Left cardiac atrium (tissue), 4 donors: ENCODE measurements at places on chromosomes 2 and 18. TPM values are rescaled to one million over a fixed set of nuclear protein-coding genes. Genes with fewer than 3 reads are reported as not detected.

GRCh38 chr2:53381271-53381670 lies 386.3 kb upstream of the CHAC2 start:
- DNase-seq, result peak; percentile 17

TUBB8B gene
- not detected for total RNA-seq

GAREM1 gene
- total RNA-seq, result 12.7 TPM

ABCG5 gene
- total RNA-seq, result not detected

DNA sequence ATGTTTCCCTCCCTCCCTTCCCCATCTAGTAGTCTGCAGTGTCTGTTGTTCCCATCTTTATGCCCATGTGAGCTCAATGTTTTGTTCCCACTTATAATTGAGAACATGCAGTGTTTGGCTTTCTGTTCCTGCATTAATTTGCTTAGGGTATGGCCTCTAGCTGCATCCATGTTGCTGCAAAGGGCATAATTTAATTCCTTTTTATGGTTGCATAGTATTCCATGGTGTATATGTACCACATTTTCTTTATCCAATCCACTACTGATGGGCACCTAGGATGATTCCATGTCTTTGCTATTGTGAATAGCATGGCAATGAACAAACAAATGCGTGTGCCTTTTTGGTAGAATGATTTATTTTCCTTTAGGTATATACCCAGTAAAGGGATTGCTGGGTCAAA lies 60.6 kb upstream of the CYP26B1 start:
- DNase-seq, result no peak

DNA sequence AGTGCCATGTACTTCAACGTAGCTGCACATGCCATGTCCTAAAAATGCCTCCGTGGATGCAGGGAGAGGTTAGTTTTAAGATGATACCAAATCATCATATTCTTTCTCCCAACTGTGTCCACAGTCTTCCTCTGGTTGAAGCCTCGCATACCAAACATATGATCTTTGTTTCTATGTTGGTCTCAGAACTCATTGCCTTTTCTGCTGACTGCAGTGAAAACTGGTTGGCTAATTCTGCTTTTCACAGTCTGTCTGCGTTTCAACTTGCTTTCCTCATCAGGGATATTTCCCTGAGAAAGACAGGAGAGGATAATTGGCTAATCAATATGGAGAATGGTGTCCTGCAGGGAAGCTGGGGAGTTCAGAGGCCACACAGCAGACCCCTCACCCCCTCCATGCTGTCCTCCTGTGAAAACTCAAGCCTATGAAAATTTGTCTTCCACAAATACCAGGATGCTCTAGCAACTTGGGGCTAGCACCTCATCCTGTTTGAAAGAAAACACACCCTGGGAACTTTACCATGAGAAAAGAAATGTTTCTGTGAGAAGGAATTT lies 192.2 kb upstream of the PXDN start:
- DNase-seq, result no peak

DNA sequence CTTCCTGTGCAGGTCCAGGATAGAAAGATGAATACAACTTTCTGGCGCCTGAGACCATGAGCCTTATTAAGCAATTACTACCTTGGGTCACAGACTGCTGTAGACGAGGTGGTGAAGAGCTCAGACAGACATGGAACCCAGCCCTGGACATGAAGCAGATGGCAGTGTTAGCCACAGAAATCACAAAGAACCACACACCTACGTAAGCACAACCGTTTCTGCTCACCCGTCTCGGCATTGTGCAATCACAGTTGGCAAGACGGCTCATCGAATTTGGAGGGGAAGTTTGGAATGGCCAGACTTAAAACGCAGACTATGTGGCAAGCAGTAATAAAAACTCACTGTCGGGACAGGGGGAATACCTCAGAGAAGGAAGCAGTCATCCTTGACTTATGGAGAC lies 24.3 kb upstream of the ASPRV1 start:
- DNase-seq, result peak; percentile 42

DNA sequence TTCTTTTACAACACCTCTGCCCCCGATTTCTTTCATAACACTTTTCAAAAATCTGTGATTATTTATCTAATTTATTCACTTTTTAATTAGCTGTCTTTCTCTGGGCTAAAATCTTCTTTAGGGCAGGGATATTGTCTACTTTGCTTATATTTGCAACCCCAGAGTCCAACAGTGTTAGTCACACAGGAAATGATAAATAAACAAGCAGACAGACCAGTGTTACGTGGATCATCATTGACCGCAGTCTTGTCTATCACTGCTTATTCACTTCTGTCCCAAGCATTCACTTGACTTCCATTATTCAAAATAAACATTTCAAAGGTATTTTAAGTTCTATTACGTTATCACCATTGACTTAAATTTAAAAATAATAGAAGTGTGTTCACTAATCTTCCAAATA lies 237.6 kb upstream of the UBE2E3 start:
- DNase-seq, result no peak

GRCh38 chr2:204074456-204074855 lies 137.9 kb downstream of the ICOS start:
- DNase-seq, result no peak

GRCh38 chr18:23225503-23225902 lies 90.2 kb downstream of the CABLES1 start:
- no peak for DNase-seq

ANO7 gene
- 1.2 TPM for total RNA-seq

GRCh38 chr2:234075947-234076346 lies 25.4 kb downstream of the SPP2 start:
- no peak for DNase-seq

DNA sequence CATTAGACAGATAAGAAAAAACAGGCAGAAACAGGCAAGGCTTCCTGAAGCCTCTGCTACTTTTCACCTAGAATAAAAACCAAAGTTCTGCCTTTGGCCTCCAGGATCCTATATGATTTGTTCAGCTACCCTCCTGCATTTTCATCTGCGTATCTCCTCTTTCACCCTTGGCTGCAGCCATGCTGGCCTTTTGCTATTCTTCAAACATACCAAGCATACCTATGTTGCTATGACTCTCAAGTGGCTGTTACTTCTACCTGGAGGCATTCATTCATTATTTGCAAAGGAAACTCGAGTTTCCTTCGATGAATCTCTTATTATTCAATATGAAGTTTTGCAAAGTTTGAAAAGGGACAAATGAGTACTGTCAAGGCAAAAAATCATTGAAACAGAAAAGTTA lies 106.4 kb upstream of the HNMT start:
- no peak for DNase-seq

- DNase-seq, result no peak
Measured at GRCh38 chr2:190547886-190548285, 13.4 kb upstream of the NEMP2 start.

GNAL gene
- 3.0 TPM for total RNA-seq

DNA sequence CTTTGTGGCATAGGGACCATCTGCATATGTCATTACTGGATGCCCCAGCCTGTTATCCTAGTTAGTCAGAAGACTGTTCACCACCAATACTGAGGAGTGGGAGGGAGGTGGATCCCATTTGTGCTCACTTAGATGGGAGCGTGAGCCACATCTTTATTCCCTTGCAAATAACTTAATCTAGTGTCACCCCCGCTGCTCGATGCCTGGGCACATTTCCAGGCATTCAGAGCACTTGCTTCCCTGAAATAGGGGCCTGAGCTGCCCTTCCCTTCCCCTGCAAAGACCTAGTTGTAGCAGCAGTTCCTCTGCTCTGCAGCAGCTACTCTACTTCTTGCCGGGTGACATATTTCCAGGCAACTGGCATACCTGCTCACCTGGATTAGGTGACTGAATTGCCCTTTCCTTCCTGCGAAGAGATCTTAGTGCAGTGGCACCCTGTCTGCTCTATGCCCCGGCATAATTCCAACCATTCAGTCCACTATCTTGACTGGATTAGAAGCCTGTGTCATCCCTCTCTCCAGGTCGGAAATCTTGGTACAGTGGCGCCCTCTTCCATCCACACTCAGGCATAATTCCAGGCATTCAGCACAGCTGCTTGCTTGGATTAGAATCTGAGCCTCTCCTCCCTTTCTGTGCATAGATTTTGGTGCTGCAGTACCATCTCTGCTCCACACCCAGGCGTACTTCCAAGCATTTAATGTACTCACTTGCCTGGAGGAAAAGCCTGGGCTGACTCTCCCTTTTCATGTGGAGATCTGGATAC lies 1389.1 kb upstream of the TMEFF2 start:
- no peak for DNase-seq

DNA sequence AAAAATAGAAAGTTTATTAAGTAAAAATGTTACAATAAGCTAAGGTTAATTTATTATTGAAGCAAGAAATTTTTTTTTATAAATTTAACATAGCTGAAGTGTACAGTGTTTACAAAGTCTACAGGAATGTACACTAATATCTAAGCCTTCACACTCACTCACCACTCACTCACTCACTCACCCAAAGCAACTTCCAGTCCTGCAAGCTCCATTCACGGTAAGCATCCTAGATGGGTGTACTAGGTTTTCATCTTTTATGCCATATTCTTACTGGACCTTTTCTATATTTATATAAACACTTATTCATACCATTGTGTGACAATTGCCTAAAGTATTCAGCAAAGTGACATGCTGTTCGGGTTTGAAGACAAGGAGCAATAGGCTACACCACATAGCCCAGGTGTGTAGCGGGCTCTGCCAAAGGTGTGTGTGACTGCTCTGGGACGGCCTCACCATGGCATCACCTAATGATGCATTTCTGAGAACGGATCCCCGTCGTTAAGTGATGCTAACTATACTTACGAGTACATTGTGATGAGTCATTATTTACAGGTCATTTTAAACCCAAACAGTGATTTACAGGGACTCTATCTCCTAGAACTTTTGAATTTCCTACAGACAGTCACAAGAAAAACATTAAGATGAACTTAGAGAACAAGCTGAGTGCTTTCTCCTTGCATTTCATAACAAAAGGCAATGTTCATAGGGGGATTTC lies 76.3 kb upstream of the ID2 start:
- DNase-seq, result no peak

ST6GAL2 gene
- total RNA-seq, result 1.7 TPM

DNA sequence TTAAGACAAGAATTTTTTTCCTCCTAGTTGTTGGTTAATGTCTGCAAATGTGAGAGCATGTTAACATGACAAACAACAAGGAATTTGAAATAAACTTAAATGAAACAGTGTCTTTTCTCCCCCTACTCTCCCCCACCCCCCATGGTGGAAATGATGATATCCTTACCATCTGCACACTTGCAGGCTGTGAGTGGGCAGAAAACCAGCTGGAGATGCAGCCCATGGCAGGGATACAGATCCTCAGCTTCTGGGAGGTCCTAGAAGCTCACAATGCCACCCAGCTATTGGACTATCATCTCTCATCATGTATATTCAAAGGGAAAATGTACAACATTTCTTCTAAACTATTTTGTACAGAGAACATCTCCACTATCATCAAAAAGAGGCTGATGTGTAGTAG lies 196.8 kb downstream of the SLC8A1 start:
- no peak for DNase-seq

- DNase-seq, result no peak
Measured at GRCh38 chr2:182587831-182588230, 128.2 kb upstream of the DNAJC10 start.

- no peak for DNase-seq
Measured at GRCh38 chr2:28640908-28641300, 110.7 kb upstream of the PPP1CB start.

- peak; percentile 53 for DNase-seq
Measured at GRCh38 chr18:21735452-21736015, 5.1 kb upstream of the MIB1 start.

OSR1 gene
- total RNA-seq, result 59.7 TPM

POTEE gene
- not detected for total RNA-seq

DNA sequence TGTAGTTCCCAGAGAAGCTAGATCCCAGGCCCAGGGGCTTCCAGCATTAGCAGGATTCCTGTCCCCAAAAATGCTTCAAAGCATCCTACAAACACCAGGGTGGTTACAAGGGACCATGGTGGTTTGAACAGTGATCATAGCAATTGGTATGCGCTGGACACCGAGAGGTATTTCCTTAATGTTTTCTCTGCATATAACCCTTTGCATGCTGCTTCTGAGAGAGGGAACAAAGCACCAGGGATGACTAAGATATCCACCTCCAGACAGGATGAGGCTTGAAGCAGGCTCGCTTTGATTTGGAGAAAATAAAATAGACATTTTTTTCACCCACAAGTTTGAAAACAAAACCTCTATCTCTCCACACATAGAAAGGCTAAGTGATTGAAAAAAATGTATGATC lies 50.5 kb upstream of the TSPYL6 start:
- no peak for DNase-seq

LHCGR gene
- 0.44 TPM for total RNA-seq

DNA sequence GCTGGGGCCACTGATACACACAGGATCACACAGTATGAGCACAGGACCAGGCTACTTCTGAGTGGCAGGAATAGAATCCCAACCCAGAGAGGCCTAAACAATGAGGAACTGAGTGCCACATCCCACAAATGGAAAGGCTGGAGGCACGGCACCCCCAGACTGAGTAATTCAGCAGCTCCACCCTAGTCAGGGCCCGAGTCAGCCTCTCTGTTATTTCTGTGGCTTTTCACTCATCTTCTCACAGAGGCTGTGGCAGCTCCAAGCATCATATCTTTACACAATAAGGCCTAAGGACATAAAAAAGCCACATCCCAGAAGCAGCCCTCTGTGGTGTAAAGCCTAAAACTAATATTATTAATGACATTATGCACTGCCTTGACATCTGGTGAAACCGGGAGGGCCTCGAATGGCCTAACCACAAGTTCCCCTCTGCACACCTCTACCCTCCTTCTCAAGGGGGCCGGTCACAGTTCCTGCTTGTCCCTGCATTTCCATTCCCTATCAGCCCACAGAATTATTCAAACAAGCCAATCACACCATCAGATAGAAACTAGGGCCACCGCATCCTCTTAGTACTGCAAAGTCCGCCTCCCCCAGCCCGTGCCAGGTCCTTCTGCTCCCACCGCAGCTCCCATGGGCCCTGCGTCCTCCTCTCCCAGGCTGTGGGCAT lies 12.5 kb upstream of the MAL start:
- DNase-seq, result no peak

DNA sequence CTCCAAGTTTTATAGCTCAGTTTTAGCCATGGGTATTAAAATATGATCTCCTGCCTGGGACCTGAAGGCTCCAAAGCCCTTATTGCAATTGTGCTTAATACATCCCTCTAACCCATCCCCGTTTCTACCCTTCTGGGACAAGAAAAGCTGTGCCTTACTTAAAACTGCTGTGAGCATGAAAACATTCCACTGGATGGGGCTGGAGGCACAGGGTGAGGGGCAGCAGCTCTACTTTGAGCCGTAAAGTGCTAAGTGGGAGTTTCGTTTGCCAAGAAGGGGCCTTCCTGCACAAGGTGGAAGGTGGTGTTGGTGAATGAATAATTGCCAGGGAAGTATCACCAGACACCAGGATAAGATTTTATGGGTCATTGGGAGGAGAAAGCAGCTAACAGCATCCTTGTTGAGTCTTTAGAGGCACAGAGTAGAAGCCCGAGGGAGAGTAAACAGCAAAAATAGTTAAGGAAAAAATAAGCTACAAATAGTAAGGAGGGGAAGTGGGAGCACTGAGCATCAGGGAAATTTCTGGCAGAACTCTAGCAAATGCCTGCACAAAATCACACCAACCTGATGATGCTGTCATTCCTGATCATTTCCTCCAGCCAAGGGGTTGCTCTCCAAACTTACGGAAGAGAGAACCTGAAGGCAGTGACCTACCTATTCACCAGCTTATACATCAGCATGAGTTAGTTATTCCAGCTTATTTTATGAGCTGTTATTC lies 218.4 kb downstream of the MREG start:
- DNase-seq, result no peak

FOXD4L1 gene
- 0.21 TPM for total RNA-seq
